ENCODE measurements at places on chromosomes 7 and 10.

- DNase-seq: no peak
Measured at GRCh38 chr7:32500922-32501341, 5.6 kb downstream of the AVL9 start.

DNA sequence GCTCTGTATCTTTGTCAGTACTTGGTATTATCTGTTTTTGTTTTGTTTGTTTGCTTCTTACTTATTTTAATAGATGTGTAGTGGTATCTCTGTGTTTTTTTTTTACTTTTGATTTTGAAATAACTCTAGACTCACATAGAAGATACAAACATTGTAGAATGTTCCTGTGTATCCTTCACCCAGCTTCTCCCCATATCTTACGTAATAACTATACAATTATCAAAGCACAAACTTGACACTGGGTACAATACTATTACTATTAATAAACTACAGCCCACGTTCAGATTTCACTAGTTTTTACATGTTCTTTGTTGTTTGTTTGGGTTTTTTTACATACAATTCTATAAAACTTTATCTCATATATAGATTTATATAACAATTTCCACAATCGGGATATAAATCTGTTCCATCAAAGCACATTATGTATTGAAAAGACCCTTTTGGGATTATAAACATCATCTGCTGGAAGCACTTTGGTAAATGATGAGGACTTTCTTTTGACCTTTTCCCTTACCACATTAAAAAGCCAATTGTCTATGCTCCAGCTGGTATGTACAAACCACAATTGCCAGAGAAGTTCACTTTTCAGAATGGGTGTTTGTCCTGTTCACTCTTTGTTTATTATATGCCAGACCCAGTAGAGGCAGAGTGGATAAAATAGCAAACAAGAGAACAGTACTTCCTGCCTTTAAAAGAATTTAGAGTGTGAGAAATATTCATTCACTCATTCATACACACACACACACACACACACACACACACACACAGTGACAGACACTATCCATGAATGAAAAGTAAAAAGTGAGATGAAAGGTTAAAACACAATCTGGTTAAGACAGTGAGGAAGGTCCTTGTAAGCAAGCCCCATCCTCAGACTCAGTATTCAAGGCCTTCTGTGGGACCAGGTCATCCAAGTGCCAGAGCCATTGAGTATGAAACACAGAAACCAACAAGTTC is 113.0 kb downstream of the SGMS1 start:
- no peak for DNase-seq

DNA sequence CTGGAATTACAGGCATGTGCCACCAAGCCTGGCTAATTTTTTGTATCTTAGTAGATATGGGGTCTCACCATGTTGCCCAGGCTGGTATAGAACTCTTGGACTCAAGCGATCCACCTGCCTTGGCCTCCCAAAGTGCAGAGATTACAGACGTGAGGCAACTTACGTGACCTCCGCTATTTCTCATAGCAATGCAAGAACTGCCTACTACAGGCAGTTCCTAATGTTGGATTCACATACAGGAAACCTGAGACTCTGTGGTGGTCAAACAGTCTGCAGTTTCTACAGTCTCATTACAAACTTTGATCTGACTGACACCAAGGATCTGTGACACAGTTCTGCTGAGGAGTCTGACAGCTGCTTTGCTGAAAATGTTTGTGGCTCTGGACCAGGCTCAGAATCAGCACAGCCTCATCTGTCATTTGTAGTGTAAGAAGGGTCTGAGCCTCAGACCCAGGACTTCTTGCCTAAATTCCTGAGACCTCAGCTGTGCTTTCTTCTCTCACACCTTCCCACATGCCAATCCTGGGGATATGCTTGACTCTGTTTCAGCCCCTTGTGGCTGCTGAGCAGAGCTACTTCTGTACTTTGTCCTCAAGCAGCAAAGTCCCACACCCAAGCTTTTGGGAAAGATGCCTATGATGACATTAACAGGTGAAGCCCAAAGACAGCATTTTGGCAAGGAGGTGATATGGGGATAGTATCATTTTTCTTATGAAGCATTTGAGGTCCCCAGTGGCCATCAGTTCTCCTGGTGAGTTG is 48.0 kb upstream of the CYP2C9 start:
- no peak for DNase-seq

GRCh38 chr7:34143402-34143801 is 238.1 kb downstream of the BMPER start:
- DNase-seq: no peak

DNA sequence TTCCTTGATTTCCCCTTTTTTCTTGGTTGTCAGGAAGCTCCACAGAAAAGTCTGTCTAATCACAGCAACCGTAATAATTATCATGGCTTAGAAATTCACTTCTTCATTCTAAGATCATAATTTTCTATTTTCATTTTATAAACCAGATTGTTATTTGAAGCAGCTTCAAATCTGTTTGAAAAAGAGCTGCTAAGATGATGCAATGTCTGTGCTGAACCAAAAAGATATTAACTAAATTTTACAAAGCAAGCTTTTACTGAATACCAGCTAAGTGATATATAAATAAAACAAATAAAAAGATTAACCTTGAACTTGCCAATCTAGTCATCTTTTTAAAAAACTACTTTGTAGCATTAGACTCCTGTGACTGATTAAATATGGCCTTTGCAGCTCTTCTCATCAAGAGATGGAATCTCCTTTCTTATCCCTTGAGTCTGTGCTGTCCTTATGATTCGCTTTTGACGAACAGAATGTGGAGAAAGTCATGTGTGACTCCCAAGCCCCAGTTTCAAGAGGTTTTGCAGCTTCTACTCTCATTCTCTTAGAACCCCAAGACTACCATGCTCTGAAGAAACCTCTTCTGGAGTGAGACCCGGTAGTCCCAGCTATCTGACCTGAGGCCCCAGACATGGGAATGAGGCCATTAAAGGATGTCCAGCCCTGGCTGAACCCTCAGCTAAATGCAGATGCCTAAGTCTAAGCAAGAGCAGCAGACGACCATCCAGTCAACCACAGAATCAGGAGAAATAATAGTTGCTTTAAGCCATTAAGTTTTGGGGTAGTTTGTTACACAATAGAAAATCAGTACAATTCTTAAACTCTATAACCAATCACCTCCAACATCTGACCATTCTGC is 14.4 kb downstream of the NAMPT start:
- DNase-seq: no peak

DNA sequence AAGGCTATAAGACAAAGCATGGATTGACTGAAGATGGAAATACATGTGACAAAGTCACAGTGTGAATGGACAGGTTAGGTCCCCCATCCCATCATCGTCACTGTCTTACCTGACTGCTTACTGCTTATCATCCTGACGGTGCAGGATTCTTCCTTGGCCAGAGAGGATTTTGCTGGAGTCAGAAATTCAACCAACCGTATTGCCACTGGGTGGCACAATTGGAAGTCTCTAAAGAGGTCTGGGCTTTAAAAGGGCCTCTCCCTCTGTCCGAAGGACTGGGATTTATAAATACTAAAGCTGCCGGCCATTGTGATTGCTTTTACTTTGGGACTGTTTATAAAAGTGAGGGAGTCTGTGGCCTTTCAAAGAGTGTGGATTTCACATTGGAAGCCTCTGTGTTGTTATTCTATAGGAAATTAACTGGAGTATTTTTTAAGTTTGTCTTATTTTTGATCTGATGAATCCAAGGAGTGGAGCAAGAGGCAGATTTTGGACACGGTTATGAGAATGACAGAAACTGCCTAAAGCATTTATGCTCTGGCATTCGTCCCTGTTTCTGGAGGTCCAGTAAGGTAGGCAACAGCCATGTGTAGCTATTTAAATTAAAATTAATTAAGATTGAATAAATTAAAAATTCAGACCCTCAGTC is 113.3 kb upstream of the CREB5 start:
- no peak for DNase-seq

DNA sequence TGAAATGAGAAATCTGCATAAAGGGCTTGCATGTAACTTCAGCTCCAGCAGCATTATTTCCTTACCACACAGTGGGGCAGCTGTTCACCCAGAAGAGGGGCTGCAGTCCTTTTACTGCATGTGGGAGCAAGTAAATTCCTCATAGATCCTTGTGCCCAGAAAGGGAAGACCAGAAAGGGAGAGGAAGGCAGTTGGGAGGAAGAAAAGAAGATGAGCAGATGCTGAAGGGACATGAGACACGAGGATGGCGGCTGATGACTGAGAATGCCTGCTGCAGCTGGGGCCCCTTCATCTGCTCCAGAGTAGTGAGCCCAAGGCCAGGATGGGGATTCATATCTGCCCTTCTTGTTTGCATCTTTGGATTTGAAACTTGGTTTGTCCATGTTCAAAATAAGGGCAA is 80.5 kb downstream of the WIPF3 start:
- DNase-seq: no peak

GRCh38 chr10:46309511-46310142 is 22.8 kb downstream of the ANTXRL start:
- no peak for DNase-seq

GRCh38 chr7:105887569-105888189 is 11.3 kb upstream of the ATXN7L1 start:
- DNase-seq: no peak

GRCh38 chr10:7968510-7969112 is 85.9 kb upstream of the GATA3 start:
- DNase-seq: no peak

DNA sequence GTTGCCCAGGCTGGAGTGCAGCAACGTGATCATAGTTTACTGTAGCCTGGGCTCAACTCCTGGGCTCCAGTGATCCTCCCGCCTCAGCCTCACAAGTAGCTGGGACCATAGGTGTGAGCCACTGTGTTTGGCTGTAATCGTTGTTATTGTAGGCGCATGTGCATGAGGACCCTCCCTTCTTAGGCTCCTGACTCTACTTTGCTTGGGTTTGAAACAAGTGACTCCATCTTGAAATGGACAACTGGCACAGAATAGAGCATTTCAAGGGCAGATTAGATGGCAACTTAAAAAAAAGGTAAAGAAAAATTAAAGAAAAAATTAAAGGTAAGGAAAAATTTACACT is 15.4 kb upstream of the GIMAP8 start:
- no peak for DNase-seq

DNA sequence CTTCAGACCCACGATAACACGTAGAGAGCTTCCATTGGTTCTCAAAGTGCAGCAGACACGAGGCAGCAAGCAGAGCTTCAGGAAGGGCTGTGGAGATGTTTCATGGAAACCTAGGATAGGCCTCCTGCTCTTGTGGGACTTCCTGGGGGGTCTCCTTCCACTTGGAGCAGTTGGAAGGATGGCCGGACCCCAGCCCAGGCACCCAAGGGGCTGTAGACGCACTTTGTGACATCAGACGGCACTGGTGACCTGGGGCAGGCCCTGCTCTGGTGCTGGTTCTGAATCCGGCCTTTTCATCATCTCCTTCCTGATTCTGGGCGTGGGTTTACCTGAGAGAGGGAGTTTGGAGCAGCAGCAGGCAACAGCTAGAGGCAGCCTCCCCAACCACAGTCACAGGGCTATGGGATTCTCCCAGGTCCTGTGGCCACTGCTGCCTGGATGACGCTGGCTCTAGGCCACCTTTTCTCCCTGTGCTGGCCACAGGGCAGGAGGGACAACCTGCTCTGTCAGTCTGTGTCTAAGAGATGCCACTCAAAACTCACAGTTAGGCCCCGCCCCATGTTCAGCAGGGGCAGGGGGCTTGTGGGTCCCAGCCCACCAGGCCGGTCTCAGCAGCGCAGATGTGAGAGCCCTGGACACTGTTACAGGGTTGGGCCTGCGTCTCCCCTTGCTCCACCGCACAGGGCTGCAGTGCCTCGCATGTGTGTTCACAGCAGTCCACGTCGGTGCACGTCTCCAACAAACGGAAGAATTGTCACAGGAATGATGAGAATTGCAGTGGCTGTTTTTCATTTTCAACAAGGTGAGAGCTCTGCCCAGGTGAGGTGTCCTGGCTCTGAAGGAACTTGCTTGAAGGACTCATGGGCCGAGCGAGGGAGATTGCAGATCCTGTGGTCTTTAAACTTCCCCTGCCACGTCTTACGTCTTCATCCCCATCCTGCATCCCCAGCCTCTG is 569.3 kb downstream of the TCERG1L start:
- no peak for DNase-seq

GRCh38 chr10:45454262-45454661 is 80.2 kb downstream of the ALOX5 start:
- DNase-seq: no peak

GRCh38 chr7:66379542-66380160 is 174.5 kb downstream of the TPST1 start:
- no peak for DNase-seq

- no peak for DNase-seq
Measured at GRCh38 chr7:100222445-100223132, 2.8 kb downstream of the PVRIG start.

- DNase-seq: no peak
Measured at GRCh38 chr10:127982601-127983000, 75.7 kb downstream of the PTPRE start.

DNA sequence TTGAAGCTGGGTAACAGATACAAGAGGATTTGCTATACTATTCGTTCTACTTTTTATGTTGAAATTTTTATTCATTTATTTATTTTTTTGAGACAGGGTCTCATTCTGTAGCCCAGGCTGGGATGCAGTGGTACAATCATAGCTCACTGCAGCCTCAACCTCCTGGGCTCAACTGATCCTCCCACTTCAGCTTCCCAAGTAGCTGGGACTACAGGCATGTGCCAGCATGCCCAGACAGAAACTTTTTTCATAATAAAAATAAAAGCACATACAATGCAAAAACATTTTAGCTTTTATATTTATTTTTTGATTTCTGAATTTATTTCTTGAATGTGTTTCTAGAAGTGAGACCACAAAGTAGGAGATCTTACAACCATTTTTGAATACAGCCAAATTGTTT is 71.2 kb downstream of the FANK1 start:
- DNase-seq: no peak

GRCh38 chr7:28179120-28180030 is 1.2 kb downstream of the JAZF1 start:
- no peak for DNase-seq

DNA sequence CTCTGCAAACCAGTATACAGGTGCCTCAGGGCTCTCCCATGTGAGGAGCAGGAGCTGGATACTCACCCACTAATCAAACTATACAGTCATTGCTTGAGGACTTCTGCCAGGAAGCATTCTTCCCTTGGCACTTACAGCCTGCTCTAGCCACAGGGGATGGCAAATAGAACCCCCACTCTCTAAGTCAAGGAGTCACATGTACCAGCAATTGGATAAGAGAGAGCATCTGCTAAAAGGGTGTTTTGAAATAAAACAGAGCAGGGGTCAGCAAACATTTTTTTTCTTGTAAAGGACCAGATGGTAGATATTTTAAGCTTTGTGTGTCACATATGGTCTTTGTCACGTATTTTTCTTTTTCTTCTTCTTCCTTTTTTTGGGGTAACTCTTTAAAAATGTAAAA is 865.2 kb upstream of the GHITM start:
- DNase-seq: no peak

- no peak for DNase-seq
Measured at GRCh38 chr10:59346321-59346720, 16.0 kb downstream of the FAM13C start.

GRCh38 chr7:7967886-7968543 is 581 bp upstream of the GLCCI1 start:
- DNase-seq: no peak

GRCh38 chr10:127456122-127456521 is 93.0 kb upstream of the NPS start:
- DNase-seq: no peak

Measured in CMK (cell line).